ENCODE measurements at places on chromosomes 5 and 9. TPM values are rescaled to one million over a fixed set of nuclear protein-coding genes. Genes with fewer than 3 reads are reported as not detected.

GRCh38 chr9:125509476-125509875, 197.5 kb downstream of the MAPKAP1 start:
- DNase-seq, result no peak

Gene CDH9
- total RNA-seq, result not detected

Gene OTP
- not detected for total RNA-seq

Gene SPATA31D4
- total RNA-seq, result not detected

DNA sequence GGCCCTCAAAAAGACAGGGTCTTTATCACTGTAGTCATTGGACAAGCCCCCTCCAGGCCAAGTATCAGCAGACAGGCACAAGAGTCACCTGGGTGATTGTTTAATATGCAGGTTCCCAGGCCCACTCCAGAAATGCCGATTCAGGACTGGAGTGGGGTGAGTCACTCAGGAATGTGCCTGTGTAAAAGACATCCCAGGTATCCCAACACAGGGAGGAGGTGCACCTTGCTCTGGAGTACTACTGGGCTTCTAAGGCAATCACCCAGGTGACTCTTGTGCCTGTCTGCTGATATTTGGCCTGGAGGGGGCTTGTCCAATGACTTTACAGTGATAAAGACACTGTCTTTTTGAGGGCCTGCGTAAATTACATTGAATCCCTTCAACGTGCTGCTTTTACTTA, 40.6 kb downstream of the ACTL7B start:
- no peak for DNase-seq

GRCh38 chr5:79567926-79568549, 44.2 kb upstream of the TENT2 start:
- no peak for DNase-seq

- no peak for DNase-seq
These were observed 65.8 kb downstream of the DOCK2 start for GRCh38 chr5:169702693-169703481.

Gene ADAMTSL1
- not detected for total RNA-seq

GRCh38 chr9:94895668-94896067, 169.2 kb downstream of the AOPEP start:
- no peak for DNase-seq

GRCh38 chr9:99433095-99433494, 211.0 kb downstream of the SEC61B start:
- DNase-seq, result no peak

Gene CNTNAP3B
- not detected for total RNA-seq

DNA sequence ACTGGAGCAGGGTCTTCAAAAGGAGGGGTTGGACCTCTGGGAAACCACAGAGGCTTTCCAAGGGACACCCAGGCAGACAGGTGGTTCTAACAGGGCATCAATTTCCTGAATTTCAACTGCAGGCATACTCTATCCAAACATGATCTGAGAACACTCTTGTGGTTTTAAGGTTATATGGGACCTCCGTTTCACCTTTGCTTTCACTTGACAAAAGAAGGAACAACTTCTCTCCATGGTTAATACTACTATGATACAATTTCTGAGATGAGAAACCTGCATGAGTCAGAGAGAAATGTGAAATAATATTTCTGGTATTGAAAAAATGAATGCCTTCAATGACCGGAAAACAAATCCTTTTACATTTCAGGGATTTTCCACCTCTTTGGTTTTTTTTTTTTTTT, 28.0 kb upstream of the ERAP1 start:
- DNase-seq, result no peak

Gene ADAMTS2
- total RNA-seq, result not detected

- no peak for DNase-seq
These were observed 100.3 kb downstream of the PPP2R2B start for GRCh38 chr5:146778261-146778660.

DNA sequence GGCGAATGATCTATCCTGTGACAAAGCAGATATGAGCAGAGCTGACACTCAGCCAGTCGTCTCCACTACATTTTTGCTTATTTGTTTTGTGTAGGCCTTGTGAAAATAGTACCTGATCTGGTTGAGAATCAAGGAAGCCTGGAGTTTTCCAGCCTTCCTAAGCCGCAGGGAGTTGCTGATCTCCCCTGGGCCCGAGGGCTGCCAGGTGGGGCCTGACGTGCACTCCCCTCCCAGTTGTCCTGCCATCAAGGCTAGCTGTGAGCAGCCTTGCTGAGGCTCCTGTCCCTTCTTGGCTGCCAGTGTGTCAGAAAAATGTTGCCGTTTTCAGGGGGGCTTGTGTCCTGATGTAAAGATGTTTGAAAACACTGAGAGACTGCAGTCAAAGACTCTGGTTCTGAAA, 102.4 kb downstream of the SMARCA2 start:
- DNase-seq, result no peak

- no peak for DNase-seq
These were observed 14.8 kb downstream of the TAS2R1 start for GRCh38 chr5:9615331-9615730.

- no peak for DNase-seq
These were observed 2.9 kb upstream of the FLT4 start for GRCh38 chr5:180652346-180652745.

Gene NDUFA8
- total RNA-seq, result 11.2 TPM

DNA sequence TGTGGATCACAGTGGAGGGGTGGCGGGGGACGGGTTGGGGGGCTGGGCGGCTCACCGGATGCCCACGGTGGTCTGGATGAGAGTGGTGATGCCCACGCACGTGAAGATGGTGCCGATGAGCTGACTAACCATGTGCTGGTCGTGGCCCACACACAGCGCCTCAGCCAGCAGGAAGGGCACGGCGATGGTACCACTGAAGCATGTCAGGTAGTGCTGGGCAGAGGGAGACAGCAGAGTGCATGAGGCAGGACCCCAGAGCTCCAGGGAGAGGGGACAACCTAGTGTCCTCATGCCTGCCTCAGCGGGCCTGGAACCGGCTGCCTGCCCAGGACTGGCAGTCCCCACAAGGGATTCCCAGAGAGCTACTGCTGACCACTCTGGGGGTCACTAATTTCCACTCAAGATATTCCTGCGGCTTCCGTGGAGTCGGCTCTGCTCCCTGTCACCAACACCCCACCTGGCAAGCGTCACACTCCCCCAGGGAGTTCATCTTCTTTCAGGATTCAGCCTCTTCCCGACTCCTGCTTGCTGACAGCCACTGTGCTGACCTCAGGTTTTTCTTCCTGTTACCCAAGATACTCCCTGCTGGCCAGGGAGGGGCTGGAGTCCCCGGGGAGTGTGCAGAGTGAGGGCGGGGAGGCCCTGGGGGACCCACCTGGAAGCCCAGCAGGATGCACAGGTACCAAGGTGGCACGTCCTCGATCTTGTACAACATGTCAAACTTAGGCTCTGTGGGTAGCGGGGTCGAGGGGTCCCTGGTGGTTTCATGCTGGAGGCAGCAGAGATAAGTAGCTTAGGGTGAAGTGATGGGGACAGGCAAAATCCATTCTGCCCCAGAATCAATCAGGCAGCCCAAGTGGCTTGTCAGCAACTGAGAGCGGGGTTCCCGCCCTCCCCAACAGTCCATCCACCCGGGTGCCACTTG, 998 bp downstream of the SLC23A1 start:
- no peak for DNase-seq

DNA sequence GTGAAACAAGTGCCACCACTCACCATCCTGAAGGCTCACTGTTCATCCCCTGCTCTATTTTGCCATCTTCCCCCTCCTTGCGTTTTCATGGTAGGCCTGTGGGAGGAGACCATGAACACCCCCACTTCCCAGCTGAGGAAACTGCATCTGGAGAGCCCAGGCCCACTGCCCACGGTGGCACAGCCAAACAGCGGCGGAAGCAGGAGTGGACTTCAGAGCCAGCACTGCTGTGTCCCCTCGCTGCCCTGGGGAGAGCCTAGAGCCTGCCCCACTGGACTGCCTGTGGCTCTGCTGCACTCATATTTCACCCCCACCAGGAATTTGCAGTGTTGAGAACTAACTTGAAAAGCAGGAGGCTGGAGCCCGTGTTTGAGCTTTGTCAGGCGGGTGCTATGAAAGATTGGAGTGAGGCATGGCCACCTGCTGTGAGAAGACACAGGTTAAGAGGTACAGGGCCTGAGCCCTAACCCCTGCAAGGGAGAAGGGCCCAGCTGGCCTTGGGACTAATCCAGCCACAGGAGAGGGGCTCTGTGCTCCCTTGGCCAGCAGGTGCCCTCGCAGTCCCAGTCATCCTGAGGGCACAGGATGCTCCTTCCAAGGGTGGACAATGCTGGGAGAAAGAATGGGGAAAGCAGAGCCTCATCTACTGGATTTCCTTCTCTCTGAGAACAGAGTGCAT, 79.0 kb downstream of the MACROH2A1 start:
- no peak for DNase-seq

Gene PCDHB2
- not detected for total RNA-seq

- DNase-seq, result no peak
These were observed 3.5 kb upstream of the AIF1L start for GRCh38 chr9:131092548-131093440.

Gene AMBP
- total RNA-seq, result not detected

- no peak for DNase-seq
These were observed 195.6 kb downstream of the SAXO1 start for GRCh38 chr9:18837402-18837801.

Gene GADD45G
- total RNA-seq, result 7.7 TPM

Data from T-cell (primary cell).